ENCODE measurements at places on chromosomes 3 and 15.

- no peak for DNase-seq
These were observed 74.5 kb upstream of the BLM start for GRCh38 chr15:90642464-90643300.

GRCh38 chr3:65234499-65234898, 546.7 kb upstream of the ADAMTS9 start:
- DNase-seq = no peak

- DNase-seq = no peak
These were observed 43.4 kb downstream of the TSC22D2 start for GRCh38 chr3:150451329-150452048.

GRCh38 chr3:160826408-160826807, 70.4 kb downstream of the PPM1L start:
- no peak for DNase-seq

GRCh38 chr3:168091941-168092340, 3.8 kb downstream of the GOLIM4 start:
- DNase-seq = no peak

- DNase-seq = no peak
These were observed 110.2 kb downstream of the ST8SIA2 start for GRCh38 chr15:92503889-92504288.

DNA sequence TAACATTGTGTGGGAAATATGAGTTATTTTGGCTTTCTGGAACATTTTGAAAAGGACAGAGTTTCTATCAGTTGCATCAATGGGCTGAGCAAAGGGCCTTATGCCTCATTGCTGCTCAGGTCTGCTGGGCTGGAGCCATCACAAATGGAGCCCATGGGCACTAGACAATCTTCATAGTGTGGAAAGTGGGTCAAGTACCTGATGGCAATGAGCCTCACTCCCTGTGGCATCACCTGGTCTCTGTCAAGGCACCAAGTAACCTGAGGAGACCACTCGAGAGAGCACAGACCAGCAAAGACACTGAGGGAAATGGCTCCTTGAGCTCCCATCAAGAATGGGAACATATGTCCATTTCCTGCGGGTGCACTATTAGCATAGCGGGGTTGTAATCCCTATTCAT, 96.7 kb upstream of the PPP2R3A start:
- DNase-seq = no peak

DNA sequence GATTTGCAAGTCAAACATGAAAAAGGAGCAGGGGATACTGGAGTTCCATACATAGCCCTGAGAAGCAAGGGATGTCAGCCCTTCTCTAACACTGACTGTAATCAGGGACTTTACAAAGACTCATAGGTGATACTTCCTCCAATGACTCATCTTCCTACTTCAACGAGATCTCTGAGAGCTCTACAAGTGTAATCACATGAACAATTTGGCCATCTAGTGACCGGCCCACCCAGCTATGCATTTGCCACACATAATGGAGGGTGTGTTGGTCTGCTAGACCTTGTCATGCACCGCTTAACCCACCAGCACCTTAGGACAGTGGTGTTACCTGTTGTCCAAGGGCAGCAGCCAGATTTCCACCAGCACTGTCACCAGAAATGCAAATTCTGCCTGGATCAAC, 75.3 kb downstream of the NCEH1 start:
- DNase-seq = no peak

DNA sequence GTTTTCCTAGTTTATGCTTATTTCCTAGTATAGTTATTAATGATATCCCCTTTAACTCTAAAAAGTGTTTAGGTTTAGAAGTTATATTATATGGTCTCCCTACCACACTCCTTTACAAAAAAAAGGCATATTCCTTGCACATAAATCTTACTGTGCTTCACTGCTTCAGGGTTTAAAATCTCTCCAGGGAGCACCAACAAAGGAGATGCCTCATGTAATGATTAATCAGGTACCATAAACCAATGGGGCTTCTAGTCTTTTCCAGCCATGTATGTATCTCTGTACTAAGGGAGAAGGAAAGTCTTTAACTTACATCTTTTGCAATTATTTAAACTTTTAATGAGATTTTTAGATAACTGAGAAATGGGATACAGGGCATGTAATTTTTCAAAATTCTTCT, 91.5 kb upstream of the RBMS3 start:
- DNase-seq = no peak

DNA sequence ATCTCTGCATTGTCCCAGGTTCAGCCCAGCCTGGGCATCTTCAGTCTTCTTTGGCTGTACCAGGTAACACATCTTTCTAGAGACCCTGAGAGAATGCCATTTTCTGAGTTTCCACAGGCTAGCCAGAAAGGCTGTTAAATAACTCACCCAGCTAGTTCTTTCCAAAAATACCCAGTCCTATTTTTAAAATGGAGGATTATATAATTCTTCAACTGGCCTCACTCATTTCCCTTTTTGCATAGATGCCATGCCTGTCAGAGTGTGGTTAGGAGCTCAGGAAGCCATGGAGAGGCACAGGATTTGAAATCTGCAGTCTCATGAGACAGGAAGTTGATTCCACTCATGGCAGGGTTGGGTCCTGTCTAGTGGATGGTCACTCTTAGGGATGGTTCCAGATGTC, 39.8 kb downstream of the CEMIP start:
- DNase-seq = no peak
